ENCODE measurements at places on chromosomes 4 and X.

DNA sequence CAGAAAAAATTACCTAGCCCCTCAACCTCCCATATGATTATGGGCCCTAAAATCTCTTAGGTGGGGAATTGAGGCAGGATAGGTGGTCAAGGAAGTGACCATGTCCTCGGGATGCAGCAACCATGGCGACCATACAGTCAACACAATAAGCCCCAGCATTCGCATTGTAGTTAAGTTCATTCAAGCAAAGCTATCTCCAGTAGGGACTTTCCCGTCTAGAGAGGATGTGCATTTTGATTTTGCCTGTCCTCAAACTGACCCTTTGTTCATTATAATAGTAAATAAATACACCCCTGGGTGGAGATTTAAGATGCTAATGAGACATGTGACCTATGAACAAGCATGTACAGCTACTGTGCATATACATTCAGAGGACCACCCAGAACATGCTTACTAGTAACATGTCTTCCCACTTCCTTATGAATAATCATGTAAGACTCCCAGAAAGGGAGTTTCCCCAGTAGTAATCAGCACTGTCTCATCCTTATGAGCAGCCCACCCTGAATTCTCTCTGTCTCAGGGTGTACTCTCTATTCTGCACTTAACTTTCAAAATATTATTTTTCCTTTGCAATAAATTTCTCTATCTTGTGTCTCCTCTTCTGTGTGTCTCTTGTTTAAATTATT lies 74.3 kb downstream of the NUDT11 start:
- no peak for DNase-seq

DNA sequence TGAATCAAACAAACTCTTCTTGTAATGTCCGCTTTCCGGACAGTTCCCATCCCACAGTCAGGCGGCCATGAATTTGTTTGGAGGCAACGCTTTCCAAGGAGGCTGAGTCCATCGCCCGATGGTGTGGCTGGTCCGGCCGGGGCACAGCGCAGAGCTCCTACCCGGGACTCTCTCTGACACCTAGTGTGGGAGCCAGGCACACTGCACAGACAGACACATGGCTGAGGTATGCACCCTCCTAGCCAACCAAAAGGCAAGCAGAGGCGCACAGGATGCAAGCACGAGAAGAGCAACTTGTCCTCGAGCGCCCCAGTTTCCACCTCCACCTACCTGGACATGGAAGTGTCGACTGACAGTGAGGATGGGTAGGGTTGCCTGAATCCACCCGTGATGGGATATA lies 87.5 kb downstream of the LEF1 start:
- DNase-seq = no peak

DNA sequence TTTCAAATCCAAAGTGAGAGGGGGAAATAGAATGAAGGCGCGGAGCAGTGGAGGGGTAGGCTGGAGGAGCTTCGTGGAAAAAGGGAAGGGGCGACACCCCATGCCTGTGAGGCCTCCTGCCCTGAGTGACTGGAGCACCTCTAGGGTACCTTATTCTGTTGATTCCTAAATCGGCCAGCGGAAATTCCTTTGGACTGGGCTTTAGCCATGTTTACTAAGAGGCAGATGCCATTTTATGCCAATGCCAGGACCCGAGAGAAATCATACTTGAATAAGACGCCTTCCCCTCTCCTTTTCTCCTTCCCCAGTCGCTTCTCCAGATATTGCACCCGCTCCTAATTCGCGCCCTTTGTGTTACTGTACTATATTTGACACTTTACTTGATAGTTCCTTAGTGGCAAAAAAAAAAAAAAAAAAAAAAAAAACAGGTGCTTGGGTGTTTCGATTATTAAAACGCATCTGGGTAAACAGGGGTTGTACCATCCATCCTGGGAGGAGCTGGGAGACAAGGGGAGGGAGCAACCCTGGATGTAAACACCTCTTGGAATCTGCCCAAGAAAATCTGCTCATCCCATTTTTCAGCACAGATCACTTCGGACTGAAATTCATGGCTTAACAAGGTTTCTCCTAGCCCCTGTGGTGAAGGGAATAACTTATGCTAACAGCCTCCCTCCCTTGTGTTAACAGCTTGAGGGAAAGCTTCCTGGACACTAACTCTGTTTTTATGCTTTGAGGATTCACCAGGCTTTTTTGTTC lies 1.5 kb downstream of the BMP3 start:
- no peak for DNase-seq

DNA sequence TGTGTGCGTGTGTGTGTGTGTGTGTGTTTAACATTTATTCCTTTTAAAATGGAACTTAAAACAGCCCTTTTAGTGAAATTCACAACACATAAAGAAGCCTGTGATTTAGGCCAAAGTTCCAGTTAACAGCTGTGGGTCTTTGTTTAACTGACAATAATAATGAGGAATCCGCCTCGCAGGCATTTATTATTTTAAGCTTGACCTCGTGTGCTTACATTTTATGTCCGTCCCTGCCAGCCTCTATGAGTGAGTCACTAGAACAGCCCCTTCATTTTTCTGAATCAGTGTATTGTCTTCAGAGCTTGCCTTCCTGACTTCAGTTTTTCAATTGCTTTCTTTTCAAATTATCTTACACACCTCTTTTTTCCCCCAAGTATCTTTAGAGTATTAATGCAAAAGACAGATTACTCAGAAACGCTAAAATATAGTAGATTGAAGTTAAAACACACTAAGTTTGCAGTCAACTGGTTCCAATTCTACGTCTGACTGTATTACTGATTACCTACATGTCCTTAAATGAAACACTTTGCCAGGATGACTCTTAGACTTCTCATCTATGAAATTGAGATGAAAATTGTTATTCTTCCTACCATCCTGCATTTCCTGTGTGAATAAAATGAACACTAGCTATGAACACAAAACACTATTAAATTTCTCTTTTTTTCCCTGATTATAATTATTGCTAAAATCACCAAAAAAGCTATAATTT lies 319.6 kb upstream of the HS3ST1 start:
- DNase-seq = no peak

DNA sequence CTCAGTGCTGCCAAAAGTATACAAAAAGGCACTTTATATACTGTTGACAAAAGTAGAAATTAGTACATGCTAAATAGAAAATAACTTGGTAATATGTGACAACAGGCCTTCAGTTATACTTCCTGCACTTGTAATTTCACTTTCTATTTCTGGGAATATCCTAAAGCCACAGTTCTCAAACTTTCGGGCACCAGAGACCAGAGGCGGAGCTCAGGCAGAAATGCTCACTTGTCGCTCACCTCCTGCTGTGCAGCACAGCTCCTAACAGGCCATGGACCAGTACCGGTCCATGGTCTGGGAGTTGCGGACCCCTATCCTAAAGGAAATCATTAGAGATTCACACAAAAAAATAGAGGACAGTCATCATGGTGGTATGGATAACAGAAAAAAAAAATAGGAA lies 25.7 kb downstream of the ACSL4 start:
- no peak for DNase-seq

DNA sequence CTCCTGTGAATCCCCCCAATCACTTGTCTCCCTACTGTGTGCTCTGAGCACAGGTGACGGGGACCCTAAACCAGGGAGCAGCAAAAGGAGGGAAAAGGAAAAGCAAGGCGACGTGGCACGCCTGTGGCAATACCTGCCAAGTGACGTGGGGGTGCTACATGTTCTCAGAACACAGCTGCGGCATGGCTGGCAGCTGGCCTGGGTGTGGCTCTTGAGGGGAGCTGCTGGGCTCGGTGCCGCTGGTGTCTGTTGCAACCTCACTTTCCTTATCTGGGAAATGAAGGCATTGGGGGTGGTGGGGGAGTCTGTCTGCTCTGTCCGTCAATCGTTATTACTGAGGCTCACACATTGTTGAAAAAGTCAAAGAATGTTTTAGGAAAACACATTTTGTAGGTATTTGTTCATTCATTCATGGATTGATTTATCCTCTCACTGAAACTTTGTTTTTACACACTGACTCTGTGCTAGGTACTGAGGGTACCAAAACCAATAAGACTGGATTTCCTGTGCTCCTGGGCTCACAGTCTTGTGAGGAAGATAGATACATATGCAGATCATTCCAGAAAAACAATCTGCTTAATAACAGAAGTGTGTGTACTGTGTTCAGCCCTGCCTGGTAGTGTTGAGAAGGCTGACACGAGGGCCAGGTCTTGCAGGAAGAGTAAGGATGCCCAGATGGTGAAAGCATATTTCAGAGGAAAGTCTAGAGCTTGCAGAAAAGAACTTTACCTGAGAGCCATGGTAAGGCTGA lies 217.6 kb downstream of the PTTG2 start:
- DNase-seq = no peak

DNA sequence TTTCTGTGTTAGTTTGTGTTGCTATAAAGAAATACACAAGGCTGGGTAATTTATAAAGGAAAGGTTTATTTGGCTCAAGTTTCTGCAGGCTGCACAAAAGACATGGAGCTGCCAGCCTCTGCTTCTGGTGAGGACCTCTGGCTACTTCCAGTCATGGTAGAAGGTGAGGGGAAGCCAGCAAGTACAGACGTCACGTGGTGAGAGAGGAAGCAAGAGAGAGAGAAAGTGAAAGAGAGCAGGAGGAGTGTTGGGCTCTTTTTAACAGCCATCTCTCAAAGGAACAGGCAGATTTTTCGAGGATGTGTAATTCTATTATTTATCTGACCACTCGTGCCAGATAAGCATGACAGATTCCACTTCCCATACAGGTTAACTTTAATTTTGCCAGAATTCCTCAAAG lies 1199.1 kb downstream of the ADGRL3 start:
- DNase-seq = no peak

DNA sequence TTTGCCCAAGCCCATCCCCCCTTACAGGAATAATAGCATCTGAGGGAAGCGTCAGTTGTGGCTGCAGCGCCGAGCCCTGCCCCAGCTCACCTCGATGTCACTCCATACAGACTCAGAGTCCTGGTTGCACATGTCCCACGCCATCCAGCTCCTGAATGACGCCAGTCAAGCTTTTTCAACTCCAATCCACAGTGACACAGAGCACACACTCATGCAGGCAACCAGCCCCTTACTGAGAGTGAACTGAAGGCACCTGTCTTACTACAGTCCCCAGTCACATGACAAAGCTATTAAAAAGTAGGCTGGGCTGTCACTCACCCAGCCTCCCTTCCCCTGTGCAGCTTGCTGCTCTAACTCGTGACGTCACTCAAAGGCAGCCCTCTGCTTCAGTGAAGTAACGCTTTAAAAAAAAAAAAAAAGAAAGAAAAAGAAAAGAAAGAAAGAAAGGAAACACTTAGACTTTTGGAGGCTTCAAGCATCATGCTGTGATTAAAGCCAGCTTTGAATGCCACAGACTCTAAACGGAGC lies at the start of gene PPARGC1A:
Gene PPARGC1A, minus strand, starts transcription at position 234 of the 528 bp plus-strand sequence. Its CDS starts 90 bp downstream, at position 144.
- DNase-seq = peak; percentile 43

DNA sequence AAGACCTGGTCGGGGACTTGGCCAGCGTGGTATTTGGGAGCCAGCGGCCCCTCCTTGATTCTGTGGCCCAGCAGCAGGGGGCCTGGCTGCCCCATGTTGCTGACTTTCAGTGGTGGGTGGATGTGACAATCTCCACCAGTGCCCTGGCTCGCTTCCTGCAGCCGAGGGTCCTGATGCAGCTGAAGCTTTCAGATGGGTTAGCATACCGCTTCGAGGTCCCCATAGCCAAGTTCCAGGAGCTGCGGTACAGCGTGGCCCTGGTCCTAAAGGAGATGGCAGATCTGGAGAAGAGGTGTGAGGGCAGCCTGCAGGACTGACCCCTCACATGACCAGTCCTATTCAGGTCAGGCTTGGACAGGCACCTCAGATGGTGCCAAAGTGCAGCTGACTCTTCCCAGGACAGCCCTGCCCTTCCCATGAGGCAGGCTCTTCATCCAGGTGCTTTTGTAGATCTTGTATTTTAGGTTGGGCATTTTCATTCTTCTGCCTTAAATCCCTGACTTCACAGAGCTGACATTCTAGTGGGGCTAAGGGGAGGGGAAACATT lies 15.1 kb downstream of the LNX1 start:
- DNase-seq = no peak

- no peak for DNase-seq
These were observed 40.1 kb downstream of the BTC start for GRCh38 chr4:74754218-74754617.

GRCh38 chr4:85512446-85513205 lies 37.7 kb downstream of the ARHGAP24 start:
- DNase-seq = no peak

GRCh38 chr4:133146574-133147241 lies 2.4 kb upstream of the PCDH10 start:
- DNase-seq = no peak

DNA sequence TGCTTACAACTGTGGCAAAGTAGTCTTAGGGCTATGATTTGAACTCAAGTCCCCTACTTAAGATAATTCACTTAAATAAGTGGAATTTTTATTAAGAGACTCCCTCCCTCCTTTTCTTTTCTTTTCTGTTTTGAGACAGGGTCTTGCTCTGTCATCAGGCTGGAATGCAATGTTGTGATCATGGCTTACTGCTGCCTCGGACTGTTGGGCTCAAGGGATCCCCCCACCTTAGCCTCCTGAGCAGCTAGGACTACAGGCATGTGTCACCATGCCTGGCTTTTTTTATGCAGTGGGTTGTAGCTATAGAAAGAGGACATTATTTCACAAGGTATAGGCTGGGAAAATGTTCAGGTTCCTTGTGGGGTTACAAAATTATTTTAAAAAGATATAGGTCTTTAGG lies 19.2 kb downstream of the DIAPH2 start:
- no peak for DNase-seq

GRCh38 chr4:86595426-86595805 lies 1.3 kb downstream of the PTPN13 start:
- no peak for DNase-seq

DNA sequence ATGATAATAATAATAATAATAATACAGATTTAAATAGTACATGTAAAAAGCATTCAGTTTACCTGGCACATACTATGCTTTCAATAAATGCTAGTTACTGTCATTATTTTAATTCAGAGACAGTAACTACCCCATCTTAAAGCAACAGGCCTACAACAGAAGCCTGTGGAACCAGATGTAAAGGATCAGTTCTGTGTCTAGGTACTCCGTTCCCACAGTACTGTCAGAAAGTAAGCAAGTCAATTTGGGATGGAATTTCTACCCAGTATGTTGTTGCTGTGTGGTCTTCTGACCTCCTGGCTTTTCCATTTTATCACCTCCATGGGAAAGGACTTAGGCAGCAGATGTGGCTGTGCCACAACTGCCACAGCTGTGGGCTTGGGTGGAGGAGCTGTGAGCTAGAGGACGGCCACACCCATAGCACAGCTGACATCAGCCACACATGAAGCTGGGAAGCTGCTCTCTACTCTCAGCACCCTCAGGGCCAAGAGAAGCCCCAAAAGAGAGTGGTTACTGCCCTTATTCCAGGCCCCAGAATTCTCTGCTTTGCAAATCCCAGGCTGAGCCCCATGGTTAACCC lies 102.8 kb downstream of the CBR4 start:
- no peak for DNase-seq
